Inflammatory macrophage (primary cell): ENCODE measurements at places on chromosomes 2 and 18.

DNA sequence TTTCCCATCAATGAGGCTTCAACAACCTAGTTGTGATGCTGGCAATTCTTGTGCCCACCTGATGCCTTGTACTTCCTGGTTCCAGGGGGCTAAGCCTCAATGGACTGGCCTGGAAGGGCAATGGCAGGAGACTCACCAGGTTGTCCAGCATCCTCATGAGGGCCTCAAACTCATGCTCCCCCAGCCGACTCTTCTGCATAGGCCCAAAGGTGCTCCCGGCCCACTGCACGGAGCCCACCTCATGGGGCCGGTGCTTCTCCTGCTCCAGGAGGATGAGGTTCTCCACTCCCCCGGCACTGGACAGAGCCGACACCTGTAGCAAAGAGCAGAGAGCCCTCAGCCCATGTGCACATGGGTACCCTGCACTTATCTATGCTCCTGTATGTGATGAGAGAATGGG lies 84.5 kb downstream of the ADD2 start:
- no peak for DNase-seq

- no peak for DNase-seq
Observed at GRCh38 chr2:235319095-235319494, 174.7 kb upstream of the AGAP1 start.

GRCh38 chr18:12372406-12372805 lies 4.6 kb downstream of the AFG3L2 start:
- no peak for DNase-seq

DNA sequence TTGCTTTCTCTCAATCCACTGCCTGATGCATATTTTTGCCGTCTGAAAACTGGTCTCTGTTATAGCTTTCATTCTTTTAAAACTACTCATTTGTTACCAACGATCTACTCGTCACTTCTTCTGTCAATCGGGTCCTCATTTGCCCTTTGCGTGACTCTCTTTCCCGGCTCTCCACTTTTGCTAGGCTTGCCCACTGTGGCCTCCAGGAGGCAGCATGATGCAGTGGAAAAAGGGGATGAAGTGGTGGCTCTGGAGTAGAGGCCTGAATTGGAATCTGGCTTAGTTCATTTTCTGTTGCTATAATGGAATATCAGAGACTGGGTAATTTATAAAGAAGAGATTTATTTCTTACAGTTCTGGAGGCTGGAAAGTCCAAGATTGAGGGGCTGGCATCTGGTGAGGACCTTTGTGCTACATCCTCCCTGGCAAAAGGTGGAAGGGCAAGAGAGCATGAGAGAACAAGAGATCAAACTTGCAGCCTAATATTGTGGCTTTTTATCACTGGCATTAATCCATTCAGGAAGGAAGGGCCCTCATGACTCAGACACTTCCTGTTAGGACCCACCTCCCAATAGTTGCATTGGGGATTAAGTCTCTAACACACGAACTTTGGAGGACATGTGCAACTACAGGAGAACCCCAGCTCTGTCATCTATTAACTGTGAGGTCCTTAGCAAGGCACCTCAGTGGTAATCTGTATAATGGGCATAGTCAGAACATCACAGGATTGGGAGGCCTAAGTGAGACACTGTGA lies 15.4 kb downstream of the GDF7 start:
- no peak for DNase-seq

GRCh38 chr2:165114346-165114939 lies 89.4 kb downstream of the SCN3A start:
- no peak for DNase-seq
